ENCODE measurements at places on chromosomes 6 and 20. TPM values are rescaled to one million over a fixed set of nuclear protein-coding genes. Genes with fewer than 3 reads are reported as not detected.

BAG2 gene
- total RNA-seq = 6.2 TPM

GRCh38 chr6:150448221-150448620 lies 79.4 kb downstream of the IYD start:
- DNase-seq = no peak

GRCh38 chr20:23744817-23745216 lies 5.9 kb downstream of the CST1 start:
- DNase-seq = no peak

GPR63 gene
- total RNA-seq = 0.16 TPM

UNC93A gene
- 4.5 TPM for total RNA-seq

DNA sequence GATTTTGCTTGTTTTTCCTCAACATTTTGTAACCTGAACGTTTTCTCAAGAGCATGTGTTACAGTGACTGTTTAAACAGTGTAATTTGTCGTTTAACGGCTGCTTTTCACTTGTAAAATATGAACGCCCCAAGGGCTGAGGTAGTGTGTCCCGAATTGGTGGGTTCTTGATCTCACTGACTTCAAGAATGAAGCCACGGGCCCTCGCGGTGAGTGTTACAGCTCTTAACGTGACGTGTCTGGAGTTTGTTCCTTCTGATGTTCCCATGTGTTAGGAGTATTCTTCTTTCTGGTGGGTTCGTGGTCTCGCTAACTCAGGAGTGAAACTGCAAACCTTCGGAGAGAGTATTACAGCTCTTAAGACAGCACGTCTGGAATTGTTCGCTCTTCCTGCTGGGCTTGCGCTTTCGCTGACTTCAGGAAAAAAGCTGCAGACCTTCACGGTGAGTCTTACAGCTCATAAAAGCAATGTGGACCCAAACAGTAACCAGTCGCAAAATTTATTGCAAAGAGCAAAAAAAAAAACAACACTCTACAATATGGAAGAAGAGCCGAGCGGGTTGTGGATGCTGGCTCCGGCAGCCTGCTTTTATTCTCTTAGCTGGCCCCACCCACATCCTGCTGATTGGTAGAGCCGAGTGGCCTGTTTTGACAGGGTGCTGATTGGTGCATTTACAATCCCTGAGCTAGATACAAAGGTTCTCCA lies 25.1 kb upstream of the TRIM27 start:
- DNase-seq = no peak
